KG1 (cell line): ENCODE measurements at places on chromosomes 7 and 10.

- DNase-seq = no peak
Observed at GRCh38 chr10:44353128-44353390, 31.8 kb downstream of the CXCL12 start.

DNA sequence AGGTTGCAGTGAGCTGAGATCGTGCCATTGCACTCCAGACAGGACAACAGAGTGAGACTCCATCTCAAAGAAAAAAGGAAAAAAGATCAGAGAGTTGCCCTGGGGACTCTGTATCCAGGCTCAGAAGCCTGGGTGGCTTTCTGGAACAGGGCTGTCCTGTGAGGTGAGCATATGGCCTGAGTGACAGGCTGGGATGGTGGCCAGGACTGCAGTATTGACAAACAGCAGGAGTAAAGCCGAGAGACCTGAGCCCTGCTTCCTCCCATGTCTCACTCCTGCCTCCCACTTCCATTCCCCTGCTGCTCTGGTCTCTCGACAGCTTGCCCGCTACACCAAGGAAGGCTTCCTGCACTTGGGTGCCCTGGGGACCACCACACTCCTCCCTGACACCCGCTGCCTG, 578.5 kb downstream of the GALNT17 start:
- no peak for DNase-seq

DNA sequence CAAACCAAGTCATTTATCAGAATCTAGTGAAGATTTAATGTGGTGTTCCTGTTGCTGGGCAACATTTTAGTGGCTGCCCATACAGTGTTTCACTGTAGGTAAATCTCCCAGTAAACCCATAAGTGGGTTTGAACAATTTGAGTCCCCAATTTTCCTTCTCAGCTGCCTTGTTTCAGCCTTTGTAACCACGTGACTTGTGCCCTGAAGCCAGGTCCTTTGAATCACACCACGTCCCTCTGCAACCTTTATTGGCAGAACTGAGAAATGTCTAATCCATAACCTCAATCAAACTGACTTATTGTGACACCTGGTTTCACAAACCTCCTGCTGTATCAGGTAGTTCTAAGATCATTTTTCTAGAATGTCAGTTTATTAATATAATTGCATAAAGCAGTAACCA, 30.1 kb downstream of the SND1 start:
- DNase-seq = no peak

DNA sequence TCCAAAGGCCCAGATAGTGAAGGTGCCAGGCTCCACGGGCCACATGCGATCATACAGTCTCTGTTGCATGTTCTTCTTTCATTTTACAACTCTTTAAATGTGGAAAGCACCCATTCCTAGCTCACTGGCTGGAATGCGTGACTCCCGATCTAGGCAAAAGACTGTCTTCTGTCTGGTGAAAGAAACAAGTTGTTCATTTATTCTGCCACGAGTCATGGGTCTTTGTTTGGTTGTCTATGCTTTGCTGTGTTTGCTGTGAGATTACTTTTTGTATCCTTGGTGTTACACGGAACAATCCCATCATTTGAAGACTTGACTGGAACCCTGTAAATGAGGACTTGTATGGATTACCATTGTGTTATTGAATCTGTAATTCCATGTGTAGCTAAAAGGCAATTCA, 41.9 kb downstream of the NPVF start:
- no peak for DNase-seq

GRCh38 chr10:75643944-75644692, 212.7 kb downstream of the LRMDA start:
- DNase-seq = no peak

DNA sequence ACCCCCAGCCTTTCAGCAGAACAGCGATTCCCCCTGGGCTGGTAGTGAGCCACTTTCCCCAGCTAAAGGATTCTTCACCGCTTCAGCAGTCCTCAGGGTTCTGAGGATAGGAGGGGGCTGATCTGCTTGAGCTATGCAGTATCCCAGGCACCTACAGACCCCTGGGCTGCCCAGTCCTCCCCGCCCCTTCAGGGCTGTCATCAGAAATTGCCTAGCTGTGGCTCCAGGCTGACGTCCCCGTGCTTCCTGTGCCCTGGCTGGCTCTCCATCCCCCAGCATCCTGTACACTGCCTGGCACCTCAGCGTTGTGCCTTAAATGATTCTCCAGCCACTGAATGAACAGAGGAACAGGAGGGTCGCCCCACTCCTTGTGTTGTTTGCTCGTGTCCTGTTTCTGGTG, 38.4 kb upstream of the CDH23 start:
- no peak for DNase-seq

DNA sequence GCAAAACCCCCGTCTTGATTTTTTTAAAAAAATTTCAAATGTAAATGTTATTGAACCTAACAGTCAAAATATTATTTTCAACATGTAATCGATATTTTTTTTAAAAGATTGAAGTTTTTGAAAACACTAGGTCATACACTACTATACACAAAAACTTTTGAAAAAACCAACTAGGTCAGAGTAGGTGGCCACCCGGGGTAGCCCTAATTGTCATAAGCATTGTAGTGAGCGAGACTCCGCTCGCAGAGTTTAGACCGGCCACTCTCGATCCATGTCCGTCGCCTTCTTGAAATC, 417 bp downstream of the RFC2 start:
- DNase-seq = no peak

GRCh38 chr7:139656387-139656786, 121.4 kb downstream of the HIPK2 start:
- DNase-seq = no peak

DNA sequence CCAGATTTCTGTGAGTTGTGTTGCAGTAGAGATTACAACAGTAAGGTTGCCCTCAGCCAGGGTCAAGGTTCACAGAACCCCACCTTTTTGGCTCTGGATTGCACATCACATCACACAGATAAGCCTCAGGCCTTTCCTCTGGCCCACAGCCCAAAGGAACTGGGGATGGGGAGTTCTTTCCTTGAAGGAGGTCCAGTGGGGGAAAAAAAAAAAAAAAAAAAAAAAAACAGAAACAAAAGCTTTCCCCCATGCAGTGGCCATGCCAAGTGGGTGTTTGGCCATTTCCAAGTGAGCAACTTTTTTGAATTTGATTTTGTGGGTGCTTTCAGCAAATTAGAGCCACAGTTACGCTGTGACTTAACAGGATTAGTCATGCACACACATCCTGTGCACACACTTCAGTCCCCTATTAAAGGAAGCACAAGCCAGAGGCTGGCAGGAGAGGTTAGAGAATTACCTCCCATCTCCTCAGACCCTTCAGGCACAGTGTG, 79.3 kb upstream of the NANOS1 start:
- DNase-seq = no peak

GRCh38 chr10:19676063-19676462, 140.2 kb upstream of the PLXDC2 start:
- DNase-seq = no peak

- no peak for DNase-seq
Observed at GRCh38 chr7:7109934-7110333, 72.4 kb upstream of the C1GALT1 start.

DNA sequence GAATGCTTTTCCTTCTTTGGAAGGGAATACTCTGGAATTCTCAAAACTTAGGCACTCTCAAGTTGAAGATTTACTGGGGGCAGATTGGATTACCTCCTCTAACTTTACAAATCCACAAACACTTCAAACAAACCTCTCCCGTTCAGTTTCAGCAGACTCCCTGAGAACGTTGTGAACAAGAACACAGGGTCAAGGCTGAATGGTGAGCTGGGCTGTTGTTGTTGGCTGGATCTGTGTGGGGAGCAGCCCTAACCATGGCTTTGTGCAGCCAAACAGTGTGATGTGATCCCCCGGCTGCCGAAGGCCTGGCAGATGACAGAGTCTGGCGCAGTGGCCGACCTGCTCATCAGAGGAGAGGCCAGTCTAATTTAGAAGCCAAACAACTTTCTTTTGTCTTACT, 93.1 kb downstream of the BMPER start:
- no peak for DNase-seq

DNA sequence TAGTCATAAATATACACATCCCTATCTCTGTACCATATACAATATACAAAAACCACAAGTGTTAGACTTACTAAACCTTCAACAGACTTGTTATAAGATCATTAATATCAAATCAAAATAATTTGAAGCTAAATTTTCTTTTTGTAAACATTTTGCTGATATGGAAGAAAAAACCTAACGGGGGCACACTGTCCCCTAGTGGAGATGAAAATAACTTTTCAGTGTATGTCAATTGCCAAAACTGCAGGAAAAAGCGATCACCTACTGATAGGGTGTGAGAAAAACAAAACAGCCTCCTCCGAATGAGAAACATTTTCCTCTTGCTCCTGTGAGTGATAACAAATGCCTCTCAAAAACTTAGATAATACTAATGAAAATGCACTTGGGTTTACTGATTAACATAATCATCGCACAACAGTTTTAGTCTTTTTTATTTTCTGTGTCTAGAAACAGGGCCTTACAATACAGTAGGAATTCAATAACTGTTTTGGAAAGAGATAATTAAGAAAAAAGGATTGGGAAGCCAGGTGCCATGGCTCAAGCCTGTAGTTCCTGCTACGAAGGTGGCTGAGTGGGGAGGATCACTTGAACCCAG, 322.7 kb downstream of the CRPPA start:
- no peak for DNase-seq

DNA sequence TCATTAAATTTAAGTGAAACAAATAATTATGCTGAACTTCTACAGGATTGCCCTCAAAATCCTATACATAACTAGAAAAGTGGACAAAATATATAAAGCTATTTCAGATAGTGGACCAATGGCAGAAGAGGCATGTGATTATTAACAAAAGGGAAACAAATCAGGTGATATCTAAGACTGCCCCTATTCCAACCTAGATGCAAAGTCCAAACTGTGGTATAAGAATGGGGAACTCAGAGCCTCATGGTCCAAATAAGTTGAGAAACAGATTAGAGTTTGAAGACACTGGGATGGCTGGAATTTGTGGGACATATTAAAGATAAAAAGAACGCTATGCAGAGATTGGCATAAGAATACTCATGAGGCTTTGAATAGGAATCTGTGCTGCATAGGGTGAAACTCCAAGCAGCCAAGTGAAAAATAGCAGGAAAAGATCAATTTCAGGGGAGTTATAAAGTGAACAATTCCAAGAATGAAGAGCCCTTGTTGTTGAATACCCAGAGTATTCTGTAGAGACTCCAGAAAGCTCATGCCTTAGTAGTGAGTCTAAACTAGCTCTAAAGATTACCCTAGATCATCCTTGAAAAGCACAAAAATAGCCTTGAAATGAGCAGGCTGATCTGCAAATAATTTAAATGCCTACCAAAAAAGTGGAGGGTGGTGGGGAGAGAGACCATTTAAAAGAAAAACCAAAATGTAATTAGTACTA, 152.4 kb downstream of the IMMP2L start:
- no peak for DNase-seq

DNA sequence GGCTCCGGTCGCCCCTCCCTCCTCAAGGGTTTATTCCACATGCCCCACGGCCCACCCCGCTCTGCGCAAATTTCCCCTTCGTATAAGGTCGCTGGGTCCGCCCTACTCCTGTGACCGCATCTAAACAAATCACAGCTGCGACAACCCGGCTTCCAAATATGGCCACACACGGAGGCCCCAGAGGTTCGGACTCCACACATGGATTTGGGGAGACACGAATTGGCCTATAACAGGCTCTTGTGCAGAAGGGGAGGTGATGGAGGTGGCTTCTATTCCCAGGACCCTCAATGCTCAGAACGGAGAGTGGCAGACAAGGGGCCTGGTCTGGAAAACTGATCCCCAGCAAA, 90.1 kb downstream of the FOXL3 start:
- no peak for DNase-seq

DNA sequence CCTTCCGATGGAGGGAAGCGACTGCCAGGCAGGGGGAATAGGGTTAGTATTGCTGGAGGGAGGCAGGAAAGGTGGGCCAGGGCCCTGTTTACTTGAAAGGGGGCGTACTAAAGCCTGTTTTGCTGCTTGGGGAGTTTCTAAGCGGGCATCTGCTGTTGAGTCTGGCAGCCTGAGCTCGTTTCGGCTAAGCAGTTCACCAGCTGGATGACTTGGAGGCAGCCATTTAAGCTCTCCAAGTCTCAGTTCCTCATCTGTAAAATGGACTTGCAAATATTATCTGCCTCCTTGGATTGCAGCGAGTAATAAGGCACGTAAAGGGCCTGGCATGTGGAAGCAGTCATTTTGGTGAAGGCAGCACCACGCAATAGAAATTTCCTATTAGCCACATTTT, 44.0 kb downstream of the LDB3 start:
- no peak for DNase-seq

- DNase-seq = peak; percentile 44
Observed at GRCh38 chr10:99779335-99779734, 3.1 kb upstream of the ABCC2 start.

GRCh38 chr7:143519411-143520131, 41.9 kb downstream of the TAS2R41 start:
- DNase-seq = no peak

DNA sequence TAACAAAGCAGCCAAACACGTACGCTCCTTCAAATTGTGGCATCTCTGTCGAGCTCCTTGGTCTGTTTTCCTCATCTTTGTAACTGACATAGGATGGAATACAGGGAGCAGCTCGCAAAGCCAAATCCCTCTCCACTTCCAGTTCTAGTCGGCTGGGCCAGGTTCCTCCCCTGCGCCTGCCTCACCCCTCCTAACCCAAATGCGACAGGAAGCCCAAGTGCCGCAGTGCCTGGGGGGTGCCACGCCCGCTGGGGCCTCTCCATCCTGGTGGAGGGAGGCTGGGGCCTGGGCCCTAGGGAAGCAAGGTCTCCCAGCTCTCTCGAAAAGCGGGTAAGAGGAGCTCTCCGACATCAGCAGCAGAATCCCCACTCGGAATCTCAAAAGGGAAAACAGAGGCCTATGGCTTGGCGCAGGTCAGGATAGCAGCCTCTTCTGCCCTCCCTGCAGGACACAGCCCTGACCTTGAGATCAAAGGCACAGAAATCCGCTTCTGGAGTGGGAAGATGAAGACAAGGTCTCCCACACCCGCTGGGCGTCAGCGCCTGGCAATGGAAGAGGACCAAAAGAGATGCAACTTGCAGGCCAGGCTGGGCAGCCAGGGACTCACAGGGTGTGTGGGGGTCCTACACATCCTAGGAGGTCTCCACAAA, 165.8 kb downstream of the NRF1 start:
- no peak for DNase-seq

GRCh38 chr7:29480934-29481651, 82.5 kb upstream of the PRR15 start:
- DNase-seq = no peak

DNA sequence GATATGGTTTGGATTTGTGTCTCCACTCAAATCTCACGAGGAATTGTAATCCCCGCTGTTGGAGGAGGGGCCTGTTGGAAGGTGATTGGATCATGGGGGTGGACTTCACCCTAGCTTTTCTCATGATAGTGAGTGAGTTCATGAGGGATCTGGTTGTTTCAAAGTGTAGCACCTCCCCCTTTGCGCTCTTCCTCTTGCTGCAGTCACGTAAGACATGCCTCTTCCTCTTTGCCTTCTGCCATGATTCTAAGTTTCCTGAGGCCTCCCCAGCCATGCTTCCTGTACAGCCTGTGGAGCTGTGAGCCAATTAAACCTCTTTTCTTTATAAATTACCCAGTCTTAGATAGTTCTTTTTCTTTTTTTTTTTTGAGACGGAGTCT, 17.1 kb downstream of the CDNF start:
- no peak for DNase-seq

- no peak for DNase-seq
Observed at GRCh38 chr10:6145166-6145987, 56.5 kb downstream of the RBM17 start.

GRCh38 chr7:38829488-38830165, 79.4 kb downstream of the VPS41 start:
- DNase-seq = no peak
